Thoracic aorta (tissue), 2 donors: ENCODE measurements at places on chromosomes 4 and X.

DNA sequence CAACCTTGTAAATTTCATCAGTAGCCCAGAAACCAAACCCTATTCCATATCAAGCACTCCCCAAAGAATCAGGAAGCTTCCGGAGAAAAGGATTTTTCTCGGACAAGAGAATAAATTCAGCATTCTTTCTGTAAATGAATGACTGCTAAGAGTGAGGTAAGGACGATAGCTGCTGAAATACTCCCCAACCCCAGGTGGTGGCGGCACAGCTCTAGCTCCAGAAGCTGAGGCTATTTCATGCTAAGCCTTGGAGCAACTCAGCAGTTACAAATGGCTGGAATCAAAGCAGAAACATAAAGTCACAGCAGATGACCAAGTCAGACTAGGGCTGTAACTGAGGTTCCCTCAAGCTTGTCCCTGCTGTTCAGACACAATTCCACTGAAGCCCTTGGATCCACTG lies 13.9 kb upstream of the PCDH19 start:
- no peak for DNase-seq

DNA sequence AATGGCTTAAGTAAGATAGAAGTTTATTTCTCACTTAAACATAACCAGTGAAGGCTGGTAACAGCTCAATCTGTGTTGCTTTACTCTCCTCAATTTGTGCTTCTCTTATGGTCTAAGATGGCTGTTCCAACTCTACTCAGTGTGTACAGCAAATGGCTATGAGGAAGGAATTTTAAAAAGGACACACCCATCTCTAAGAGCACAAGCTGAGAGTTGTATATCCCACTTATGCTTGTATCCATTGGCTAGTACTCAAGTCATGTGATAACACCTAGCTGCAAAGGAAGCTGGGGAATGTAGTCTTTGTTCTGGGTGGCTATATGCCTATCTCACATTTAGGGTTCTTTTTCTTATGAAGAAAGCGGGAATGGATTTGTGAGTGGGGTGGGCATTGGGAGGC lies 63.3 kb downstream of the GPAT3 start:
- DNase-seq: no peak

DNA sequence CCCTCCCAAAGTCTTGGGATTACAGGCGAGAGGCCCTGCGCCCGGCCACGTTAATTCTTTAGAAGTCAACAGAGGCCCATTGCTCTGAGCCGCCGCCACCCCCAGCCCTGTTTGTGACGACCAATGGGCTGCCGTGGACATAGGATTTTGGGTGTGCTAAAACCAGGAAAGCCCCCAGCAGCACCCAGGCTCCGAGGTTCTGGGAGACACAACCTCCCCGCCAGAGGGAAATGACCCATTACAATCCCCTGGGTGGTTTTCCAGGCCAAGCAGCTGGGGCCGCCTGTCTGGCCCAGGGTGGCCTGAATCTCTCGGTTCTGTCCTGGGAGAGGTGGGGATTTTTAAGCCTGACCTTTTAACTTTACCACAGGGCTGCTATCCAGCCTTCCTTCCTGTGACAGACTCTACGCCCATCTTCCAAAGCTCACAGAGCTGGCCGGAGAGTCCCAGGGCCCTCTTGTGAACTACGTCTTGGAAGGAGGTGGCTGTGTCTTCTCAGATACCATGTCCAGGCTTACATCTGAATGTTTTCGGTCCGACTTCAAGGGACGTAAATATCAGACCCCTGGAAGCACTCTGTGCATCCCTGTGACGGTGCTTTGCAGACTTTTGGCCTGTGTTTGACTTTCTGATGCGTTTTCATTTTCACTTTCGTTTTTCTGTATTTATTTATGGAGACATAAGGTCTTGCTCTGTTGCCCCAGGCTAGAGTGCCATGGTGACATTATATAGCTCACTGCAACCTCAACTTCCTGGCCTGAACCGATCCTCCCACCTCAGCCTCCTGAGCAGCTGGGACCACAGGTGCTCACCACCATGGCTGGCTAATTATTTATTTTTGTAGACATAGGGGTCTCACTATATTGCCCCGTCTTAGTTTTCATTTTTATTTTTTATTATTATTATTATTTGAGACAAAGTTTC lies 36.0 kb downstream of the P2RY8 start:
- no peak for DNase-seq

GRCh38 chr4:14865804-14866203 lies 136.5 kb upstream of the CPEB2 start:
- no peak for DNase-seq

DNA sequence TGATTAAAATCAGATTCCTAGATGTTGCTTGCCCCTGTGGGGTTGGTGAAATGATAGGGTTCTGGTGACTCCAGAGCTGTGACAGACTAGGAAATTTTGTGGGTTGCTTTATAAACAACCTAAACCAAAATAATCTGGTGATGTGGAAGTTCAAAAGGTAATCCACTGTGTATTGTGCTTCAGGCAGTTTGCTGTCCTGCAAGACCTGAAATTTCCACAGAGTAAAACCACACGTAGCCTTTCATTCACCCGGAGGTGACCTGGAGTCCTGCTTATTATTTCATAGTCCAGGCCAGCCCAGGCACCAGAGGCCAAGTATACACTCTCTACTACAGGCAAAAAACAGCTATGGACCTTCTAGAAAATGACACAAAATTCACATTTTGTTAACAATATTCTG lies 114.6 kb upstream of the CBR4 start:
- DNase-seq: no peak

DNA sequence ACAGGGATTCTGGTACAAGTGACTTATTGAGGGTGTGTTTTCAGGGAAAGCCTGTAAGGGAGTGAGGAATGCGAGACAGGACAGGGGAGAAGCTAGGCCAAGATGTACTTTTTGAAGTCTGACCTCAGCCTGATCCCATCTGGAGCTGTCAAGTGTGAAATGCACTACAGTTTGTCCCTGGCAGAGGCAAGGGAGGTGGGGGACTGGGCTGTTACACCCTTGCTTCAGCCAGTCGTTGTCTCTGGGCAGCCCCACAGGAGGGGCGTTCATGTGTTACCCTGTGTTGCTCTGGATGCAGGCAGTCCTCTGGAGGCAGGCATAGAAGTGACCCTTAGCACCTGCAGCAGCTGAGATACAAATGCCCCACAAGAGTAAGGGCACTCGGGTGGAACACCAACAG lies 25.8 kb downstream of the PPEF1 start:
- DNase-seq: no peak

- DNase-seq: no peak
Measured at GRCh38 chr4:86448871-86449270, 89.0 kb upstream of the MAPK10 start.

DNA sequence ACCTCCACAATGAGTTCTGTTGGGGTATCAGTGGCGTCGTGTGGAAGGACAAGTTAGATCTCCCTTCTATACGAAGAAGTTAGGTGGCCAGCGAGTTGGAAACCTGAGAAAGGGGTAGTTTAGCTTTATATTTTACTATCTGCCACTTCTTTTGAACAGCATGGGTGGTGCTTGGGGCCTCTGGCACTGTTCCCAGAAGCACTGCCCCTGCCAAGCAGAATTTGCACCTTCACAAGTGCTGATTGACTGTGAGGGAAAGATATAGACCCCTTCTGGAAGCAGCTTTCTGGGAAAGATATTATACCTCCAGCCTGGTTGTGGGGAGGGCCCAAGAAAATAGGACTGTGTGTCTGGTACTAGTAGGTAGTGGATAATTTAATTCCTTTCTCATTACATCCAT lies 246.9 kb downstream of the FBXO8 start:
- no peak for DNase-seq

- no peak for DNase-seq
Measured at GRCh38 chr4:26787461-26788340, 72.9 kb upstream of the STIM2 start.

DNA sequence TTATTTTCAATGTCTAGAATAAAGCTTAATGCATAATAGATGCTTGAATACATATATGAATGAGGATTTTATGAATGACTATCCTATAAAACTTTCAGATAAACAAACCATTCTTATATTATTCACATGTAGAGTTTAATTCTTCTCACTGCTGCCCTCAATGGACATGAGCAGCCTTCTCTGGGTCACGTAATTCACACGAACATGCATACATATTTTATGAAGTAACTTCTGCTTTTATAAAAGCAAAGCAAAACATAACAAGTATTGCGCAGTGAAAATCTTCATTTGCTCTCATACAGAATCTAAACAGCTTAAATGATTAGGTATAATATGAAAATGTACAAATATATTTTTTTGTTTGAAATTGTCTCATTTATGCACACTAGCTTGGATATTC lies 116.7 kb downstream of the TMA16 start:
- DNase-seq: no peak

GRCh38 chr4:13244444-13244843 lies 239.7 kb downstream of the RAB28 start:
- no peak for DNase-seq

DNA sequence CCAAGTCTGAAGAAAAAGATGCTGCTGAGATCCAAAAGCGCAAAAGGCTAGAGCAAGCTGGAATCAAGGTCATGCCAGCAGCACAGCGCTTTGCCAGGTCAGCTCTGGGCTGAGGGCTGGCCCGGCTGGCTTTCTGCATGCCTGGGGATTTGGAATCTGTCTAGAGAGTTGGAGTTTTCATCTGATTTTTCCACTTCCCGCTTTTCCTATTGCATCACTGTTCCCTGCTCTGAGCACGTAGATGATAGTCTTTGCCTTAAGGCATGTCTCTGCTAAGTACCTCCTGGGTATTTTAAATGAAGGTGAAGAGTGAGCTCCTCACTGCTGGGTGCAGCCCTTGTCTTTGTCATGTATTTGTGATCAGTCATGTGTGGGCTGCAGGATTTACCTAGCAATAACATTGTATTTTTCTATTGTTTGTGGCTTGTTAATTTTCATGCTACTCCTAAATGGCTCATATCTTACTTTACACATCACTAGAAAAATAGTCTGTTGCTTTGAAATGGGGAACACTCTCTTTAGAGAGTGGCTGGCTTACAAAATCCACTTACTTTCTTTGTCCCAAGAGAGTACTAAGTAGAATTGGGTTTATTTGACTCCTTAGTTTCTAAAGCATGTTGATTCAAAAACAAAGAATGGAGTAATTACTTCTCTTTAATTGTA lies 82.8 kb downstream of the LIMCH1 start:
- no peak for DNase-seq

DNA sequence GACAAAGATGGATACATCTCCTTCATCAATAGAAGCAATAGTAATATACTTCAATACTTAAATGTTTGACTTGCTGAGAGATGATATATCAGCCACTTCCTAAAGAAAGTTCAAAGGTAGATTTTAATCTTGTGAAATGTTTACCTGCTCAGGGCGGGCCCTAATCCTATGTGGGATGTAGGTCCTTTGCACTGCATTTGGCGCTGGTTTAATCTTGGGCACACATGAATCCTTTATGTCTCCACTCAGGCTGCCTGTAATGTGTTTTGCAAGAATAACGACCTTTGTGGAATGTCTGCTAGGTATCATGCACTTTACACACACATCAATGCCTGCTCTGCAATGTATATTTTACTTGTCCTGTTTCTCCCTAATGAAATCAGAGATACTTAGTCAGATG lies 368.7 kb downstream of the GBA3 start:
- no peak for DNase-seq

DNA sequence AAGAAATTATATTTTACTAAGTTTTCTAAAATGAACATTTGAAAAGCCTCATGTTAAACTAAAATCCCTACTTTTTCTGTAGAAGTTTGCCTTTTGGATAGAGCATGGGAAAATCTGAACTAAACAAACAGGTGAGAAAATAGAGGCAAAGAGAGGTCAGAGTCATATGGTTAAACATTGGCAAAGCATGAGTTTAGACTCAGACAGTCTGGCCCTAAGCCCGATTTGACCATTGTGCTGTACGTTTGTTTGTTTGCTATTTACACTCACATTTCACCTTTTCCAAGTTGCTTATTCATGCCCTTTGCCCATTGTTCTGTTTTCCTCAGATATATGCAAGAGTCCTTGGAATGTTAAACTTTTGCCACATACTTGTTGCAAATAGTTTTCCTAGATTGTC lies 85.4 kb downstream of the TIGD2 start:
- DNase-seq: no peak

DNA sequence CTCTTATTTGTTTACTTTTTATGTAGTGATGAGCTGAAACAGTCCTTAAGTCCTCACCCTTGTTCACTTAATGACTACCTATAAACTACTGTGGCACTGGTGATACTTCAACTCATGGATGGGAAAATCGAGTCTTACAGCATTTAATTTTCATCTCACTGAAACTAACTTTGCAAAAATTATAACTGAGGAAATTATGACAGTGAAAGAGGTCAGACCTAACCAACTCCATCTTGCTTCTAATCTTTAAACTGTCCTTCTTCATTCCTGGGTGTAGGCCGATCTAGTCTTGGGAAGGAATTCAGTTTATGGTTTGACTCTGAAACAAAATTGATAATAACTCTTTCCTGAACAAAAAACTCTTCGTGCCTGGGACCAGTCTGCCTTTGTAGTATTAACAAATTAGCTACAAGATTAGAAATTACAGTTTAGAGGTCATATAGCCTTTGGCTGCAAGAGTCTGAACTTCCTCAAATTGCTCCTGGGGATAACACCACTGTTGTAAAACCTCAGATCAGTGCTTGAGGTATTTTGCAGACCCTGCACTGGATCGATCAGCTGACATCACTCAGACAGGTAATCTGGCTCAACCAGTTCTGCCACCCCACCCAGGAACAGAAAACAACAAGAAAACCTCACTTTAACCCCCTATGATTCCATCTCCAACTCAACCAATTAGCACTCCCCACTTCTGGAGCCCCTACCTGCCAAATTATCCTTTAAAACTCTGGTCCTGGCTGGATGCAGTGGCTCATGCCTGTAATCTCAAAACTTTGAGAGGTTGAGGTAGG lies 995.7 kb upstream of the PRKX start:
- DNase-seq: no peak

- DNase-seq: no peak
Measured at GRCh38 chr4:175386776-175387507, 425.1 kb downstream of the GPM6A start.

GRCh38 chr4:72136429-72136828 lies 104.6 kb downstream of the NPFFR2 start:
- no peak for DNase-seq

DNA sequence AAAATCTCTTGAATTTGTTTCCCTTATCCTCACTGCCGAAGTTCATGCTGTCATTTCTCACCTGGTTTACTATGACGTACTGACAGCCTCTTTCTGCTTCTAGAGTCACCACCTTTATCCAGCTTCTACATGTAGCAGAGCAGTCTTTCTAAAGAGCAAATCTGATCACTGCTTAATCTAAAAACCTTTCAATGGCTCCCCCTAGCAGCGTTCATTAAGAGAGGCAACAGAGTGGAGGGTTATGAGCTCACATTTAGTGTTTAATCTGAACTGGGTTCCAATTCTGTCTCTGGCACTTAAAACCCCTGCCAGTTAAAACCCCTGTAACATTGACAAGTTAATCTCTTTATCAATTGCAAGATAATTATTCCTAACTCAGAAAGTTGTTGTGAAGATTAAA lies 4.4 kb downstream of the RBPJ start:
- no peak for DNase-seq

- DNase-seq: no peak
Measured at GRCh38 chr4:121307445-121308327, 73.1 kb downstream of the QRFPR start.
